Osteoblast (primary cell): ENCODE measurements at places on chromosomes 16 and 17. TPM values are rescaled to one million over a fixed set of nuclear protein-coding genes. Genes with fewer than 3 reads are reported as not detected.

The TEKT5 gene
- 0.29 and 0.36 TPM in 2 replicates for total RNA-seq

The VAC14 gene
- 72.7 and 83.7 TPM in 2 replicates for total RNA-seq

The TMEM101 gene
- total RNA-seq, result 41.3 and 47.8 TPM in 2 replicates

The HOXB5 gene
- total RNA-seq, result not detected in 2 replicates

The NSF gene
- total RNA-seq, result 63.9 and 72.7 TPM in 2 replicates

The RASD1 gene
- total RNA-seq, result 13.8 and 14.7 TPM in 2 replicates

The MYCBPAP gene
- total RNA-seq, result 0.36 and 0.88 TPM in 2 replicates

The CENPX gene
- 13.8 and 18.8 TPM in 2 replicates for total RNA-seq

The HS3ST3B1 gene
- total RNA-seq, result 9.4 and 13.4 TPM in 2 replicates

The SALL1 gene
- total RNA-seq, result under 0.01 TPM in 2 replicates

The PYDC1 gene
- total RNA-seq, result not detected in 2 replicates

The AIPL1 gene
- total RNA-seq, result not detected in 2 replicates

The SEPTIN12 gene
- not detected in 2 replicates for total RNA-seq

The SPNS1 gene
- 50.7 and 51.9 TPM in 2 replicates for total RNA-seq

The KRTAP4-4 gene
- not detected in 2 replicates for total RNA-seq
